ENCODE measurements at places on chromosomes 12 and 14.

GRCh38 chr12:75635606-75636444 is 124.4 kb upstream of the KRR1 start:
- DNase-seq: no peak

DNA sequence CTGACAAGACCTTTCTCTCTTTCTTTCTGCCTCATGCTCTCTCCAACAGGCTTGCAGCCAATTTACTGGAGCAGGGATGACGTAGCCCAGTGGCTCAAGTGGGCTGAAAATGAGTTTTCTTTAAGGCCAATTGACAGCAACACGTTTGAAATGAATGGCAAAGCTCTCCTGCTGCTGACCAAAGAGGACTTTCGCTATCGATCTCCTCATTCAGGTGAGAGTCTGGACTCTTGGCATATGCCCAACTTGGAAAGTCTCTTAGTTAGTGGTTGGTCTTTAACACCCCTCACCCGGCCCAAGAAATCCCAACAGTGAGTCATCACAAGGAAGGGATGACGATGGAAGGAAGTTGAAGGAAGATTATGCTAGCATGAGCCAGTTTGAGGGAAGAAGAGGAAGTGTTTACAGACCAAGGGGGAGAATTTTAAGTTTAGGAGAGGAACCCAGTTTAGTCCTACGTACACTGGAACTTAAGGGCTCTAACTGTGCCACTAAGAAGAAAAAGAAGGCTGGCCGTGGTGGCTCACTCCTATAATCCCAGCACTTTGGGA is 189.7 kb downstream of the ETV6 start:
- no peak for DNase-seq

DNA sequence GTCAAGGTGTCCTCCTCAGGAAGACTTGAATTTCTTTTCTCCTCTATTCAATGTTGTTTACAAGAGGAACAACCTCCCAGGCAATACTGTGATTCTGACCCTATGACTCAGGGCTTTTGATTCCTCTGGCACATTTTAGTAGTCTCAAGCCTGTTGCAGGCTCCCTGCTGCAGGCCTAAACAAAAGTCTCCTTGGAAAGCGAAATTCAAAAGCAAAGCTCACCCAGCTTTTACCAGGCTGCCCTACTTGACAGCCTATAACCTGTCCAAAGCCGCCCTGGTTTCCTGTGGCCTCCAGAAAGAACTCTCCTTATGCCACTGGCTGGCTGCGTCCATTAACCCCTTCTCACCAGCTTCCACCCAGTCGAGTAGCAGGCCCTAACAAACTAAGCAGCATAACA is 11.6 kb downstream of the FGD6 start:
- DNase-seq: no peak

GRCh38 chr14:36522972-36523715 is 3.1 kb upstream of the NKX2-1 start:
- no peak for DNase-seq

DNA sequence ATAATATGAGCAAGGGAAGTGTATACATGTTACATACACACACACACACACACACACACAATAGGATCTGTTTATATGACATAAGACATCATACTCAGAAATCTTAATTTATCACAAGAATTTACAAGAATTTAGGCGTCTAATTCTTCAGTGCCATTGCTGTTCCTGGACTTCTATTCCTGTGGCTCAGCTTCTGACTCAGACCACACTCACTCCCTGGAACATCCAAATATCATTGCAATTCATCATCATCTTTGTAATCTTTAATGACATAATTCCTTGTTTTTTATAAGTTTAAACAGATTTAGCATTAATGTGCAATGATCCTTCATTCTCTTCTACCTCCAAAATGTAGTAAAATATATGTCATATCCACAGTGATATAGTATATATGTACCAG is 544.2 kb downstream of the FOXG1 start:
- DNase-seq: no peak

GRCh38 chr12:121443193-121443870 is 43.4 kb downstream of the RNF34 start:
- peak; percentile 59 for DNase-seq

- no peak for DNase-seq
These were observed 43.0 kb downstream of the PPP4R4 start for GRCh38 chr14:94217116-94217515.

GRCh38 chr14:33118668-33119067 is 180.0 kb downstream of the NPAS3 start:
- no peak for DNase-seq

- no peak for DNase-seq
These were observed 41.6 kb downstream of the FBXO21 start for GRCh38 chr12:117148642-117149041.

DNA sequence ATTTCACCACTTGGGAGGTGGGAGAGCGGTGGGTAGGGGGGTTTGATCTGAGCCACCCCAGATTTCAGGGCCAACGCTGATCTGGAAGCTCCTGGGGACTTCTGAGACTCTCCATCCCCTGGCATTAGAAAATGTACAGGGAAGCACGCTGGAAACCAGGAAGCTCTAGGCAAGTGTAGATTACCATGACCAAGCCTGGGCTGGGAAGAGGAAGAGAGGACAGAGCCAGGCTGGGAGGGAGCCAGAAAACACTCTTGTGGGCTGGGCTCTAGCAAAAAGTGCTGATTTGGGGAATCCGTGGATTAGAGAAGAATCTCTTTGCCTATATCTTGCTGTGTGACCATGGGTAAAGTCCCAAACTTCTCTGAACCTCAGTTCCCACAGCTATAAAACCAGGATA is 236.7 kb downstream of the BCL11B start:
- DNase-seq: no peak

- no peak for DNase-seq
These were observed 11.8 kb downstream of the FNTB start for GRCh38 chr14:64998455-64998931.

DNA sequence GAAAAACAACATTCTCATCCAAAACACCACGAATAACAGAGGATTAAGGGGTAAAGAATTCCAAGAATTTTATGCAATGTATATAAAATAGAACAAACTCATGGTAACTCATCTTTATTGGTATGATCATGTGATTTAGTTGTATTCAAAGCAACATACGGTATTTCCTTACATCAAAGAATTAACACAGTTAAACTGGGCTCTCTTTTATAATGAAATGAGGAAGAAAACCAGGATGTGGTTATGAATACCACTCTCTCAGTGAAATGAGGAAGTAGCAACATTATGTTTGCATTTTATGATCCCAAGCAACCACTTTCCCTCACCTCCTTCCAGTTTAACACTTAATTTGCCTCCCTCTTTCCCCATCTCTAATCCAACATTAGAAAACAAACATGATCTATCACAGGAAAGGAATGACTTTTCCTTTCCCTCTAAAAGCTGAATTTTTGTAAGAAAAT is 22.9 kb downstream of the SPTLC2 start:
- DNase-seq: no peak

DNA sequence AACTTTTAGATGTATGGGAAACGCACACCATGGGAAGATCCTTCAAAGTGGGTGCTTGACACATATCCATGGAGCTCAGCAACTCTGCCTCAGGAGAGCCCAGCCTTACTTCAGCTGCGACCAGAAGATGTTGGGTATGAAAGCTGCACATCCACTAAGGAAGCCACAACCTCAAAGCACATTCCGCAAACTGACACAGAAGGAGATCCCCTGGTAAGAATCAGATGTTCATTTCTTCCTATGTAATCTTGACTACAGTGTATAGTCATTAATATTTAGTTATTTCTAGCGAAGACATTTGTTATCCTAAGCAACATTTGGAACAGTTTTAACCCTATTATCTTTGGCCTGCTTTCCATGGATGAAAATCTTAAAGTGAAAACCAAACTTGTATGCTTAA is 374.2 kb downstream of the NAV3 start:
- no peak for DNase-seq

GRCh38 chr14:101843665-101844064 is 82.2 kb downstream of the PPP2R5C start:
- peak; percentile 46 for DNase-seq

GRCh38 chr12:75831402-75831801 is 200.2 kb downstream of the PHLDA1 start:
- no peak for DNase-seq

DNA sequence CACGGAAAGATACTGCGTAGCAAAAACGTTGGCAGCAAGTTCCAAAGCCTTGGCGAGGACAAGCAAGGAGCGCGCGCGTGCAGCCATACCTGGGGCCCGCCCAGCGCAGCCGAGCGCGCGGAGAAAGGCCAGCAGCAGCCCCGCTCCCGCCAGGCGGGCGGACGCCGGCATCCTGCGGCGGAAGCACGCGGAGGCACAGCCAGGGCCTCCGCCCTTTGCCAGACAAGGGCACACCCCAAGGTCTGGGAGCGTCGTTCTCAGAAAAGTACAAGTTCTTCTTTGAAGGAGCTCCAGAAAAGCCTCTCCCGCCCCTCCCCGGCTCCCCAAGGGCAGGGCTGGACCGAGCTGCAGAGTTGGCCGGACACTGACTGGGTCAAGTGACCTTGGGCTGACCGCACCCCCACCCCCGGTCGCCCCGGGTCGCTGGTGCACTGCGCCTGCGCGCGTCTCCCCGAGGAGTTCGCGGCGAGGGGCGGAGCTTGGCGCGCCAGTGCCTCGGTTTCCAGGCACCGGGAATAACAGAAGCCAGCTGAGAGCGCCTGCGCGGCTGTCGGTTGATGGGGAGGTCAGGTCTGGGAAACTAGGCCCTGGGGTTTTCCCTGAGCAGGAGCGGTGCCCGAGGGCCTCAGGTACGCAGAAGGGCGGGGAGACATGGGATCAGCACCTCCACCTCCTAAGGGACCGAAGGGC is at the start of gene ZC2HC1C:
Gene ZC2HC1C, plus strand, starts transcription at position 521 of the 690 bp plus-strand sequence. CDS start 933 bp downstream, outside the sequence.
- peak; percentile 26 for DNase-seq

Measured in T-helper 9 cell (primary cell).